D341Med (cell line): ENCODE measurements at places on chromosomes 5 and 9.

DNA sequence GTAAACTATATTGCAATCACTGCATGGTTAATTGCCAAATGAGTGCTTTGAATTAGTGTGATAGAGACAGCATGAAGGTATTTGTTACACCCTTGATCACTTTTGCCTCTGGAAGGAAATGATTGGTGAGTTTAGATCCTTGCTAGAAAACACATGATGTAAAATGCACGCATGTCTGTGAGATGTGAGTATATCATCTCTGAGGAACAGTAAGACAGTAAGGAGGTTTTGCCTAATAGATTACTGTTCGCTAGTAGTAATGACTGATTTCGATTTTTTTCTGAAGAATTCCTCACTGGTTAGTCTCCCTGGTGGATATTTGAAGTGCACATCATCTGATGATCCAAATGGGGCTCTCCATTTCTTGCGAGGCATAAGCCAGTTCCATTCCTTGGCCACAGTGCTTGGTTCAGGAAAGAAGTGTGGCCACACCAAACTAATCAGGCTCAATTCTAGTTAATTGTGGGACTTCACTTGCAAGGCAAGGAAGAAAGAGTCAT lies 156.4 kb upstream of the ADRA1B start:
- no peak for DNase-seq

DNA sequence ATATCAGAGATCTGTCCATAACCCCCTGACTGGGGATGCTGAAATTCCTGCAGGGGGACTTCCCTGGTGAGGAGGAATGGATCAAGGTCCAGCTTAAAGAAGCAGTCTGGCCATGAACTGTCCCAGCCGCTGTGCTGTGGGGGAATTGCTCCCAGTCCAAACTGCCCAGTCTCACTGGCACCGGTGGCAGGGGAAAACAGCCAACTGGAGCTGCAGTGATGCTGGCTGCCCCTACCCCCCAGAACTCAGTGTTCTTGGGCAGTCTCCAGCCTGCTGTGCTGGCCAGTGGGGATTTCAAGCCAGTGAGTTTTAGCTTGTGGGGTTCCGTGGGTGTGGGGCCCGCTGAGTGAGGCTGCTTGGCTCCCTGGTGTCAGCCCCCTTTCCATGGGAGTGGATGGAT lies 306.5 kb upstream of the RPS23 start:
- DNase-seq = no peak

DNA sequence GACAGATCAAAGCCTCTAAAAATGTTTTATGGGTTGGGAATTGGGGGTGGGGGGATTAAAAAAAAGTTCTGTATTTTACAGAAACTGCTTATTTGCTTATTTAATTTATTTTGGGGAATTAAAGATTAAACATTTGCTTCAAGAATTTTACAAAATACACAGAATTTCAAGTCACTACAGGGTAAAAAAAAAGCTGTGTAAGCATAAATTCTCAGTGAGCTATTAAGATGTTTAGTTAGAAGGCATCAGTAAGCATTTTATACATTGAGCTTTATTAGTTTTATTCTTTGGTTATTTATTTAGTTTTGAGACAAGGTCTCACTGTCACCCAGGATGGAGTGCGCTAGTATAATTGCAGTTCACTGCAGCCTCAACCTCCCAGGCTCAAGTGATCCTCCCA lies 5.2 kb downstream of the BDP1 start:
- DNase-seq = no peak

GRCh38 chr9:126230692-126231091 lies 95.9 kb upstream of the MVB12B start:
- DNase-seq = no peak

GRCh38 chr5:151622367-151623088 lies 31.4 kb upstream of the FAT2 start:
- no peak for DNase-seq

DNA sequence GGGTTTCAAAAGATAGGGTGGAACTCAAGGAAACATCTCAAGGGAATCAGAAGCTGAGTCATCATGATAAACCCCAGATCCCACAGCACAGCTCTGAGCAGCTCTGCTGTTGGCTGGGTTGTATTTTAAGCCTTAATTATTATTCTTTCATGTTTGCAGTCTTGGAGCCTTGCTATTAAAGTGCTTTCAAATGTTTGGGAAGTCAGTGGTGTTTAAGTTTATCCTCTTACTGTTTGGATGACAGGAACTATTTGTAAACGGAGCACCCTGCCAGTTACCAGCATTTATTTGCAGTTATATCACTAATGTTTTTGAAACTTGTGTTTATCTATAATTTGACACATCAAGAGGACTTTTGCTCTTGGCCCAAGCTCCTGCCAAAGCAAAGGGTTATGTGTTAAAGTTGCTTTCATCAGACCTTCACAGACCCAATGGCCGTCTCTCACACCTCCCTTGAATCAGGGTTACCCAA lies 141.1 kb upstream of the SPDL1 start:
- no peak for DNase-seq

GRCh38 chr9:26132746-26133312 lies 454.6 kb upstream of the TUSC1 start:
- no peak for DNase-seq

DNA sequence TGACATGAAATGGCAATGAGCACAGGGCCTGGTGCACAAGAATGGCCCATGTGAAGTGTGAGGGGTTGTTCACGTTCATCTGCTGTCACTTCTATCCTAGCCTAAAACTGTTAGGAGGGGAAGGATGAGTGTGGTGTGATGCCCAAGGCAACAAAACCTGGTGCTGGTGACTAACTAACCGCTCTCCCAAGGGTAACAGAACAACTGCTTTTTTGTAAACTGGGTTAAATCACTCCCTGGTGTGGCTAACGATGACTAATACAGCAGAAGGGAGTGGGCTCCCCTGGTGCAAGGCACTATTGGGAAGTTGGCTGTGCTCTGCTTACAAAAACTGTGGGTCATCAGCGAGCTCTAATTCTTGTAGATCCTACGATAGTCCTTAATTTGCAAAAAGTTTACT lies 103.2 kb upstream of the VCAN start:
- DNase-seq = no peak

GRCh38 chr9:134171316-134172197 lies 7.2 kb upstream of the RNU6ATAC start:
- DNase-seq = no peak

DNA sequence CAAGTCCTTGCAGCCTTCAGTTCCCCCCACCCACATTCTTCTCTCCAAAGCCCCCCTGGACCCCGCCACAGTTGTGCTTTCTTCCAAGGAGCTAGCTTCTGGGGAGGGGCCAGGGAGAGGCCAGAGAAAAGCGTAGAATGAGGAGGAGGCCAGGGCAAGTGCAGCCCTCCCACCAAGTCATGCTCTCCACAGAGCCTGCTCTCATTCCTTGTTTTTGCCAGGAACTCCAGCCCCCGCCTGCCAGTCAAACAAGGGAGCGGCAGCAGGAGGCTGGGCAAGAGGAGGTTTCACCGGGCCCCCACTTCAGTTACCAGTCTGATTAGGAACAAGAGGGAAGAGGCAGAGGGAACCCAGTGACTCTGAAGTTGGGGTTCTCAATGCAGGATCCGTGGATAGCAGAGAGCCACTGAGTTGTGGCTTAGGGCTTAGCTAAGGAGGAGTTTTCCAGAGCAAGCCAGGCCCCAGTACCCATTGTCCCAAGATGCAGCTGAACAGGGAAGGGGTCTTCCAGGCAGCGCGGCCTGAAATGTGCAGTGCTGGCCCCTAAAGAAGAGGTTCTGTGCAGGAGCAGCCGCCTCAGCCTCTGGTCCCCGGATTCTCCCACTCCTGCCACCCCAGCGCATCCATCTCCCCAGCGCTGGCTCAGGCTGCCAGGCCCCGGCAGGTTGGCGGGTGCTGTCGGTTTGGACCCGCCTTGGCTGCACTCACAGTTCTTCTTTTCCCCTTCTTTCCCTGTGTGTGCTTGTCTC lies 120.6 kb downstream of the DAB2IP start:
- no peak for DNase-seq

DNA sequence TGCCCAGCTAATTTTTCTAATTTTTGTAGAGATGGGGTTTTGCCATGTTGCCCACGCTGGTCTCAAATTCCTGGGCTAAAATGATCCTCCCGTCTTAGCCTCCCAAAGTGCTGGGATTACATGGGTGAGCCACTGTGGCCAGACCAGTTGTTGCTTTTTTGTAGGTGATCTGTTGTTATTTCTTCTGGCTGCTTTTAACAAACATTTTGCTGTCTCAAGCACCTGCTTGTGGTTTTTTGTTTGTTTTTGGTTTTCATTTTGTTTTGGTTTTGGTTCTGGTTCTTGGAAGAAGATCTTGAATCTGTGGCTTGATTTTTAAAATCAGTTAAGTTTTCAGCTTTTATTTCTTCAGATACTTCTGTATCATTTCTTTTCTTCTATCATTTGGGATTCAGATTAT lies 21.1 kb downstream of the ERCC6L2 start:
- DNase-seq = no peak

GRCh38 chr5:139605887-139606286 lies 42.3 kb upstream of the CXXC5 start:
- peak; percentile 15 for DNase-seq

- no peak for DNase-seq
Measured at GRCh38 chr9:116133163-116133562, 20.4 kb upstream of the PAPPA start.

DNA sequence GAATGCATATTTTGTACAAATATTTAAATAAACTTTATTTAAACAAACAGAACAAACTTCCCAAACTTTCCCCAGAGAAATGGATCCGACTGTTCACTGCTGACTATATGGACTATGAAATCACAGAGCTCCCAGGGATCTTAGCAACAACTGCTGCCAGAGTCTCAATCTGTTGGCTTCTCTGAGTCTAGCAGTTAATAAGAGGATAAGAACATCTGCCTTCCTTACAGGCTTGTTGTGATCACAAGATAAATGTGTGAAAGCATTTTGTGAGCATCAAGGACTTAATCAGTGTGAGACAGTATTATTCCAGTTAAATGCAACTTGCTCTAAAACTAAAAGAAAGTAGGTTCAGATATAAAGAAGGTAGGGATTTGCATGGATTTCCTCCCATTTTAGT lies 31.4 kb upstream of the MYOT start:
- peak; percentile 69 for DNase-seq

DNA sequence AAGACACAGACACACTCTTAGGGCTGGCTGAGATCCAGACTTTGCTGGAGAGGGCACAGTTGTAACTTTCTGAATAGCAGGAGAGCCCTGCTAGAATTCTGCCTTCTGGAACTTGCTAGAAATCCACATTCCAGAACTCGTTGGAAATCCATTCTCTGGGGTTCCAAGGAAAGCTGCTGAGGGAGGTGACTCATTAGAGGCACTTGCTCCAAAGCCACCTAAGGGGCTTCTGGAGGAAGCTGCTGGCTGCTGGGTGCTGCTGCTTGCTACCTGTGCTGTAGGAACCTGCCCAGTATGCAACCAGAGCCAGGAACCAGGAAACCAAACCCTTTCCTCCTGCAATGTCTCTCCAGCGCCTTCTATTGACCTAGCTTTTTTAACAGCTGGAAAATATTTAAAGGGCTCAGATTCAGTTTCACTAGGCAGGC lies 4.1 kb upstream of the TLE4 start:
- DNase-seq = no peak

GRCh38 chr5:8317335-8317734 lies 448.4 kb downstream of the MTRR start:
- DNase-seq = no peak

GRCh38 chr9:130408669-130409068 lies 36.1 kb upstream of the ASS1 start:
- no peak for DNase-seq

- no peak for DNase-seq
Measured at GRCh38 chr9:91771864-91772263, 178.2 kb downstream of the ROR2 start.

DNA sequence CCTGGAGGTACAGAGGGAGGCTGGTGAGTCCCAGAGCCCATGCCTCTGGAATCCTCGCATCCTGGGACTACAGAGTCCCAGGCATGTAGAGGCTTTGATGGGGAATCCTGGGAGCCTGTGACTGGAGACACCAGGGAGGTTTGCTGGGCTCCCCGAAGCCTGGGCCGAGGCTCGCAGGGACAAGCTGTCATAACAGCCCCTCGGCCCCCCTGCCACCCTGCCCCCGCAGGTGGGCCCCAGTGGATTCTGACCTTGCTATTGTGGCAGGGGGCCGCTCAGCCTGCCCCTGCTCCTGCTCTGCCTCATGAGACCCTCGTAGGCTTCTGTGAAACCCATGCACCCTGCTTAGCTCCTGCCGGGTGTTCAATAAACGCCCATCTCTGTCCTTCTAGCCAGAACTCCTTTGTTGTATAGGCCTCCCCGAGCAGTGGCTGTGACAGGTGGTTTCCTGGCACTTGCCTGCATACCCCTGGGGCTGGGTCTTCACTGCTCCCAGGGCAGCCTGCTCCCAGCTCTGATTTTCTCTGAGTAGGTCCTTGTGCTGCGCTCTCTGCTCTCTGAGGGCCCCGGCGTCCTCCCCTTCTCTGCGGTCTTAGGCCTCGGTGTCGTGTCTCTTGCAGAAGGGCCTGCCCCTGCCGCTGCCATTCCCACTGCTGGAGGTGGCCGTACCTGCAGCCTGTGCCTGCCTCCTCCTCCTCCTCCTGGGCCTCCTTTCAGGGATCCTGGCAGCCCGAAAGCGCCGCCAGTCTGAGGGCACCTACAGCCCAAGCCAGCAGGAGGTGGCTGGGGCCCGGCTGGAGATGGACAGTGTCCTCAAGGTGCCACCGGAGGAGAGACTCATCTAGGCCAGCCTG lies 20.4 kb downstream of the CRB2 start:
- DNase-seq = no peak

- DNase-seq = no peak
Measured at GRCh38 chr5:112467485-112467884, 48.4 kb upstream of the EPB41L4A start.

- no peak for DNase-seq
Measured at GRCh38 chr5:54663866-54664265, 146.3 kb downstream of the SNX18 start.

DNA sequence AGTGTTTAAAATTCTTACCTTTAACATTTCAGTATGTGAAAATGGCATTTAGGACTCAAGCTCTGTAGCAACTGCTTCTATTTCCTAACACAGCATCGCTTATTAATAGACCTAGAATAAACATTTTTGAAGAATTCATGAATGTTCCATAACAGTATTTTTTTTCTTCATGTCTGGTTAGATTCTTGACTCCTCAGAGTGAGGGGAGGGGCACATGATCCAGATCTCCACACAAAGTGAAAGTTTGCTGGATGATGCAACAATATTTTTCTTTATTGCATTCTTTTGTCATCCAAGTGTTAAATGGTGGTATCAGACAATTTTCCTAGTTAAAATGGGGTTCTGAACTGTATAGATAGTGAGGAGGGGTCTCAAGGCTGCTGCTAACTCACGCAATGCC lies 130.8 kb upstream of the MAN2A1 start:
- no peak for DNase-seq

DNA sequence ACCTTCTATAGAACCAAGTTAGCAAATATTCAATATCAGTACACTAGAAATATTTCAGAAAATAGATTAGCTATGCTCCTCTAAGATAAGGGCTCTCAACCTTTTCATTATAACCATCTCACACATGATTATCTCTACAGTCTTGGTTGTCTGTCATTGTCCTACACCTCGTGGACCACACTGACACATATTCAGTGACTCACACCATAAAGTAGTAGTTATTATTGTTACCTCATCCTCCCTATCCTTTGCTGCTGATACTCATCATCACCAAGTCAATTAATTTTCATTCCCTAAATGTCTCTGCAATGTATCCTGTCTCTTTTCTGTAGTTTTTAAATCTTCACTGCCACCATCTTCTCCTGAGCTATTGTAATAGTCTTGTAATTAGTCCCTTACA lies 1309.2 kb upstream of the C9orf72 start:
- DNase-seq = no peak
